ENCODE measurements at places on chromosomes 13 and 19.
A peak's percentile ranks its signal among the peaks of the same experiment; 100 is the strongest.

DNA sequence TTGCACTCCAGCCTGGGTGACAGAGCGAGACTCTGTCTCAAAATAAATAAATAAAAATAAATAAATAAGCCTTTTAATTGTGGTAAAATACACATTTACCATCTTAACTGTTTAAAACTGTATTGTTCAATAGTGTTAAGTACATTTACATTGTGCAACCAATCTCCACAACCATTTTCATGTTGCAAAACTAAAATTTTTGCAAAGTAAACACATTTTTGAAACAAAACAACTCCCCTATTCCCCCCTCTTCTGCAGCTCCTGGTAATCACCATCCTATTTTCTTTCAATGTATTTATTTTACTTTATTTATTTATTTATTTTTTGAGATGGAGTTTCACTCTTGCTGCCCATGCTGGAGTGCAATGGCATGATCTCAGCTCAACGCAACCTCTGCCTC lies 5.8 kb upstream of the B9D2 start:
- DNase-seq: no peak

GRCh38 chr13:37211487-37211886 lies 106.0 kb upstream of the CSNK1A1L start:
- no peak for DNase-seq

DNA sequence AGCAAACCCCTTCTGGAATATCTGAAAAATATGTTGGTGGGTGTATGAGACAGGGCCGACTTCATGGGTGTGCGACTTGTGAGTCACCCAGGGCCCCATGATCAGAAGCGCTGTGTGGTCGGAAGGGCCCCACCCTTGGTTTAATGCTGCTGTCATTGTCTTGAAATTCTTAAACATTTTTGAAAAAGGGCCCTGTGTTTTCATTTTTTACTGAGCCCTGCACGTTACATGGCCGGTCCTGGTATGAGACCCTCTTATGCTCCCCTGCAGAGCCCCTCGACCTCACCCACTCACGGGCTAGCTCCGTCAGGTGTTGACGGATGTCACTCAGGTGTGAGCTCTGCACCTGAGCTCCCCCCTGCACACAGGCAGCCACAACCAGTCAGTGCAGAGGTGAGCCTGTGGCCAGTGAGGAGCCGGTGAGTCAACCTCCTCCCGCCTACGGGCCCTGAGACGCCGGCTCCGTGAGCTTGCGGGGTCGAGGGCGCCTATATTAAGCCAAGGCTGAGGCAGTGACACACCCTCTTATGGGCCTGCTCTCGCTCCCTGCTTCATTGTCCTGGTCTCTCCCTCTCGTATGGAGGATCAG lies 27.7 kb downstream of the GADD45B start:
- no peak for DNase-seq

DNA sequence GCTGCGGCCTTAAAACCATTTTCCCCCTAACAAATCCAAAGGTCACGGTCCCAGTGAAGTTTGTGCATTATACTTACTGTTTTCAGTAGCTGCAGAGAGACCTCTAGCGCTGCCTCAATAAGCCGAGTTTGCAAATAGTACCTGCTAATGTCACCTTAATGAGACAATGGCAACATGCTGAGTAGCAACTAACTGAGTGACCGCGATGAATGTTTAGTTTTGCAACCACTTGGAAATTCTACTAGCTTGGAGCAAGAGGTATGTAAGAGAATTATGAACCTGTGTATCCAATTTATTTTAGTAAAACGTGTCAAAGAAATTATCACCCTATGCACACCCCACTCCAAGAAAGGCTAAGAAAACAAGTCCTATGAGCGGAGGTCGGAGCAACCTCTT lies 1.2 kb downstream of the KPNA3 start:
- no peak for DNase-seq

DNA sequence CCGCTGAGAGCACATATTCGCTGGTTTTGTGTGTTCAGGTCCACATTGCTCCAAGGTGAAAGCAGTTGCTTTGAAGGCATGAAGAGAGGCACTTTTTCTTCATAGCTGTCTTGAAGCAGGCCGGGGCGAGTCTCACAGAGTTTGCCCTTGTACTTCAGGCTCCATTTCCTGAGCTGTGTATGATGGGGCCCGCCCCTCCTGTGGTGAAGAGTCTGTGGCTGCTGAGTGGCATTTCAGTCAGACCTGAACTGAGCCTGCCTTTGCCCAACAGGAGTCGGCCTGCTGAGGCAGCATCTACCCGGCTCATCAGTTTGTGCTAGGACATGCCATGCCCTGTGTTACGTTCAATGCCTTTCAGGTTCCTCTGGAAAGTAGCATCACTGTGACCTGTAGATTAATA lies 44.4 kb upstream of the C1QTNF9 start:
- DNase-seq: no peak

DNA sequence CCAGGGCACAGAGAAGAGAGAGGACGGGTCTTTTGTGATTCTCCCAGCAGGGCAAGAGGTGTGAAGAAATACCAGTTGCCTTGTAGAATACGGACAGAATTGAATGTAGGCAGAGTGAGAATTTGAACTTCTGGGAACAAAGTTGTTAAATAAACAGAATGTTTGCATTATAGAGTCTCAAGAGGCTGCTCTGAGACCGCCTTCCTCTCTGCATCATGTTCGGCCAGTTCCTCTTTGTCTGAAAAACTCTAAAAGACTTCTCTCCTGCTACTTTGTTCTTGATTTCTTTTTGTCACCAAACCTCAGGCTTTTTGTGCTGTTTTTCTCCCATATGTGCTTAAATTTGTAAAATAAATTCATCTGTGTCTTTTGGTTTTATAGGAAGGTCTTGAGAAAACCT lies 256.4 kb downstream of the DLEU7 start:
- no peak for DNase-seq

DNA sequence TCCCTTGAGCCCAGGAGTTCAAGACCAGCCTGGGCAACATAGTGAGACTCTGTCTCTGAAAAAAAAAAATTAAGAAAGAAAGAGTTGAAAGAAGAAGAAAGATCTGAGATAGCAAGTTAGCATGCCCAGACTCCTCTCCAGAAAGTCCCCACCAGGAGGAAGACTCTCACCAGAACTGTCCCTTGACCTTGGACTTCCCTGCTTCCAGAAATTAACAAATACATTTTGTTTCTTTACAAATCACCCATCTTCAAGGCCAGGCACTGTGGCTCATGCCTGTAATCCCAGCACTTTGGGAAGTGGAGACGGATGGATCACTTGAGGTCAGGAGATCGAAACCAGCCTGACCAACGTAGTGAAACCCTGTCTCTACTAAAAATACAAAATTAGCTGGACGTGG lies 44.3 kb upstream of the KLF2 start:
- no peak for DNase-seq

- peak; percentile 69 for DNase-seq
Measured at GRCh38 chr13:111388851-111389500, 68.5 kb downstream of the TEX29 start.

DNA sequence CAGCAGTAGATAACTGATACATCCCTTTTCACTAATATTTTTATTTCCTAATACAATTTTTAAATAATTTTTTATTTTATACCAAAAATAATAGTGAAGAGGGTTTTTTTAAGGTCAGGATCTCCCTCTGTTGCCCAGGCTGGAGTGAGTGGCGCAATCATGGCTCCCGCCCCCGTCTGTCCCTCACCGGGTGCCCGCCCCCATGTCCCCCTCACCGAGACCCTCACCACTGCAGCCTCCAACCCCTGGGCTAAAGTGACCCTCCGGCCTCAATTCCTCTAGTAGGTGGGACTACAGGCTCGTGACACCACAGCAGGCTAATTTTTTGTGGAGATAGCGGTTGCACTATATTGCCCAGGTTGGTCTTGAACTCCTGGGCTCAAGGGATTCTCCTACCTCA lies 17.8 kb upstream of the ZNF846 start:
- no peak for DNase-seq

DNA sequence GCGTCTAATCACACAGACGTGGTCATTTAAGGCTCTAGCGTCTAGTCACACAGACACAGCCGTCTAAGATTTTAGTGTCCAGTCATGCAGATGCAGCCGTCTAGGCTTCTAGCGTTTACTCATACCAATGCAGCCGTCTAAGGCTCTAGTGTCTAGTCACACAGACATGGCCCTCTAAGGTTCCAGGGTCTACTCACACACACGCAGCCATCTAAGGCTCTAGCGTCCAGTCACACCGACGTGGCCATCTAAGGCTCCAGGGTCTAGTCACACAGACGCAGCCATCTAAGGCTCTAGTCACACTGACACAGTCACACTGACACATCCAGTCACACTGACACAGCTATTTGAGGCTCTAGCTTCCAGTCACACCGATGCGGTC lies 55.7 kb downstream of the KLF2 start:
- no peak for DNase-seq
